ENCODE measurements at places on chromosomes 11 and 22.

DNA sequence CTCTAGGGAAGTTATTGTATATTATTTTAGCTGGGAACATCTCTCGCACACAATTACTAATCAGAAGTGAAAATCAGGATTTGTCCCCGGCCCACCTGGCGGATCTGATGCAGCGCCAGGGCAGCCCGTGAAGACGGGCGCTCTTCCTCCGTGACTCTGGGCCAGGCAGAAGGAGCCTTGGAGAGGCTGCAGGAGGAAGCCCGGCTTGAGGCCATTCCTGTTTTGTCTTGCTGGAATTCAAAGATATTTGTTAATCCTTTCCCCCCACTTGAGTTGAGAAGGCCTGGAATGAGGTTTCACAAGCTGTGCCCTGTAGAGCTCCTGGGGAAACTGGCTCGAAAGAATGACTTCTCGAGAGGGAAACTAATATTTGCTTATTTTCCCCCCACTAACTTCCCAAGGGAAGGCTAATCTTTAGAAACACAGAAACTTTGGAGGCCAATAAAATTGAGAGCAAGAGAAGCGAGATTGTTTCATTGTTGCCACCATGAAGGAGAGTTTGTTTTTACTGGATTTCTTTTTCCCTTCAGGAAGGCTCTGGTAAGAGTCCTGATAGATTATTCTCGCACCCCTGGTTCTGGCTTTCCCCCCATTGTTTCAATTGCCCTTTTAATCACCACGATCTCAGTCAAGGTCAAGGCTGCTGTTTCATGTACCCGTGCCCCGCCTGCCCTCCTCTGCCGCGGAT lies 92.8 kb upstream of the SEPTIN5 start:
- DNase-seq, result no peak
- H3K27me3 ChIP-seq, result no peaks in the 10 kb centered on the region
- H3K4me1 ChIP-seq, result no peaks in the 10 kb centered on the region
- H3K36me3 ChIP-seq, result no peaks in the 10 kb centered on the region
- H3K4me3 ChIP-seq, result no peak overlapping the region
- H3K27ac ChIP-seq, result no peak overlapping the region

GRCh38 chr22:43706571-43707328 lies 105.4 kb downstream of the EFCAB6 start:
- H3K4me1 ChIP-seq, result no peaks in the 10 kb centered on the region
- H3K27ac ChIP-seq, result no peak overlapping the region
- DNase-seq, result no peak
- H3K4me3 ChIP-seq, result no peak overlapping the region
- no peaks in the 10 kb centered on the region for H3K36me3 ChIP-seq

GRCh38 chr11:133829566-133829965 lies 15.7 kb downstream of the SPATA19 start:
- H3K27ac ChIP-seq, result no peak overlapping the region
- H3K36me3 ChIP-seq, result no peaks in the 10 kb centered on the region
- no peak for DNase-seq
- H3K4me1 ChIP-seq, result no peaks in the 10 kb centered on the region
- no peaks in the 10 kb centered on the region for H3K27me3 ChIP-seq

- no peak overlapping the region for H3K4me3 ChIP-seq
- H3K27ac ChIP-seq, result no peak overlapping the region
- H3K4me1 ChIP-seq, result no peaks in the 10 kb centered on the region
Measured at GRCh38 chr11:78654866-78655265, 80.2 kb upstream of the NARS2 start.

DNA sequence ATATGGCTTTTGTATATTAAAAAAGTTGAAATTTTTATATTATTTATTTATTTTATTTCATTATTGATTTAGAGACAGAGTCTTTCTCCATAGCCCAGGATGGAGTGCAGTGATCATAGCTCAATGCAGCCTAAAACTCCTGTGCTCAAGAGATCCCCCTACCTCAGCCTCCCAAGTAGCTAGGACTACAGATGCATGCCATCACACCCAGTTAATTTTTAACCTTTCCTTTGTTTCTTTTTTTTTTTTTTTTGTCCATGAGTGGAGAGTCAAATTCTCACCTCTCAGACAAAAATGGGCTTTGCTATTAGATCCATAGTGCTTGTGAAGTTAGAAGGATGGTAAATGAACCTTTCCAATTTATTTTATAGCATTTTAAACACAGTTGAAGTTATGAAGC lies 182.5 kb downstream of the SOX6 start:
- no peaks in the 10 kb centered on the region for H3K36me3 ChIP-seq
- no peak for DNase-seq
- no peaks in the 10 kb centered on the region for H3K27me3 ChIP-seq
- no peak overlapping the region for H3K4me3 ChIP-seq
- H3K4me1 ChIP-seq, result peaks cover 62% of the 10 kb centered on the region

- peaks cover 16% of the 10 kb centered on the region for H3K4me1 ChIP-seq
- DNase-seq, result no peak
- H3K27ac ChIP-seq, result peak overlapping the region; percentile 2
- H3K4me3 ChIP-seq, result no peak overlapping the region
Measured at GRCh38 chr11:28673691-28674432, 565.7 kb downstream of the METTL15 start.

DNA sequence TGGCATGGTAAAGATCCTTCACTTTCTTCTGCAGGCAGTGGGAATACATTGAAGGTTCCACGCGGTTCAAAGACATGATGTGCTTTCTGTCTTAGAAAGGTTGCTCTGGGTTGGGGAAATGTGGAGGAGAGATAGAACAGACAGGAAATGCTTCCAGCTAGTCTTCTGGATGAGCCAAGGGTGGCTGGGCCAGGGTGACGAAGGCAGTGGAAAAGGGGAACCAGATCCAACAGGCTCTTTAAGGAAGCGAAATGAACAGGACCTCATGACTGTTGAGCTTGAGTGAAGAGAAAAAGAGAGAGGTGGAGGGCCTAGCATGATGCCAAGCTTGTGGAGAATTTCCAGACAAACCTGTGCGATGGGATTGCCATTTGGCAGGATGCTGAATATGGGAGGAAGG lies 56.4 kb upstream of the LMO1 start:
- H3K4me3 ChIP-seq, result no peak overlapping the region
- H3K27ac ChIP-seq, result no peak overlapping the region
- no peaks in the 10 kb centered on the region for H3K36me3 ChIP-seq
- no peaks in the 10 kb centered on the region for H3K4me1 ChIP-seq

DNA sequence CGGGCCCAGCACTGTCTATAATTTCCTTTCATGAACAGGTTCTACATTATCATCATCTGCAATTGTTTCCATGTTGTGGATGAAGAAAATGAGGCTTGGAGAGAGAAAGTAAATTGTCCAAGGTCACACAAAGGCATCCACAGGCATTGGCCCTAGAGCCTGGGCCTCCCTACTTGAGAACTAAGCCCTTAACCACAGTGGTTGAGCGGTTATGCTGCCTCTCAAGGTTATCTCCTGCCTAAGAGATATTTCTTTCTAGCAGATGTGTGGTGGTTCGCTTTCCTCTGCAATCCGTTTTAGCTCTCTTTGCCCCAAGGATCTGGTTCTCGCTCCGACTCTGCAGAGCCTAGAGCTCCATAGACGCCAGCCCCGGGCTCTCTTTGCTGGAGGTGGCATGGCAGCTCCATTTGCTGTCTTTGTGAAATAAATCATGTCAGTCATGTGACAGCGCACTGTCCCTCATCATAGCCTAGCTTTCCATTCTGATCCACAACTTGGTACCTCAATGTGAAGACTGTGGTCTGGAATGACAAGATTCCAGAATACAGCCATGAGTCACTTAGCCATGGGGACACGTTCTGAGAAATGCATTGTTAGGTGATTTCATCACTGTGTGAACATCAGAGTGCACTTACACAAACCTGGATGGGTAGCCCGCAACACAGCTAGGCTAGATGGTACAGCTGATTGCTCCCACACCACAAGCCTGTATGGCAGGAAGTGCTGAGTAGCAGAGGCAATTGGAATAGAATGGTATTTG lies 27.2 kb downstream of the RPS6KA4 start:
- no peaks in the 10 kb centered on the region for H3K4me1 ChIP-seq
- no peak for DNase-seq
- no peak overlapping the region for H3K27ac ChIP-seq
- H3K27me3 ChIP-seq, result no peaks in the 10 kb centered on the region

DNA sequence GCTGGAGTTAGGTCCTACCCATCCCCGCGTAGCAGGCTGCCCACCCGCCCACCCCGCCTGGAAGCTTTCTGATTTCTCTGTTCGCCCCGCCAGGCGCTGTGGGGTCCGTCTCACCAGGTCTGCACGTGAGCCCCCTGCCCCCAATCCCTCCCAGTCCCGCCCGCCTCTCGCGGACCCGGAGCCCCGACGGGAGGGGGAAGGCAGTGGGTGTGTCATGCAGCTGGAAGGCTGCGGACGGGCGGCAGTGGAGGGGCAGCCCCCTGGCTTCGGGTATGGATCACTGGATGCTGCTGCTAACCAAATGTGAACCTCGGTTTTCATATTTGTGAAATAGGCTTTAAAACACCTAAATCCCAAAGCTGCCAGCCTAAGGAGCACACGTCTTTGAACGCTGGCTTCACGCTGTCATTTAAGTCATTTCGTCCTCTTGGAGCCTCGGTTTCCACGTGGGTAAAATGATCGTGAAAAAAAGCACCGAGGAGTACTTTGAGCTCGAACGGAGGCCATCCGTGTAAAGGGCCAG lies 568 bp upstream of the BIK start:
- peaks cover 11% of the 10 kb centered on the region for H3K4me1 ChIP-seq
- H3K36me3 ChIP-seq, result no peaks in the 10 kb centered on the region
- H3K27me3 ChIP-seq, result peaks cover 7% of the 10 kb centered on the region
- peak overlapping the region; percentile 57 for H3K4me3 ChIP-seq
- H3K27ac ChIP-seq, result no peak overlapping the region

GRCh38 chr11:57479911-57480310 lies 19.6 kb downstream of the RTN4RL2 start:
- peaks cover 23% of the 10 kb centered on the region for H3K4me1 ChIP-seq
- DNase-seq, result no peak
- H3K27me3 ChIP-seq, result peaks cover 4% of the 10 kb centered on the region
- no peak overlapping the region for H3K4me3 ChIP-seq

- no peak overlapping the region for H3K27ac ChIP-seq
- no peaks in the 10 kb centered on the region for H3K36me3 ChIP-seq
- no peak overlapping the region for H3K4me3 ChIP-seq
- no peaks in the 10 kb centered on the region for H3K4me1 ChIP-seq
- no peaks in the 10 kb centered on the region for H3K27me3 ChIP-seq
Measured at GRCh38 chr11:23497040-23497439, 636.8 kb upstream of the CCDC179 start.

DNA sequence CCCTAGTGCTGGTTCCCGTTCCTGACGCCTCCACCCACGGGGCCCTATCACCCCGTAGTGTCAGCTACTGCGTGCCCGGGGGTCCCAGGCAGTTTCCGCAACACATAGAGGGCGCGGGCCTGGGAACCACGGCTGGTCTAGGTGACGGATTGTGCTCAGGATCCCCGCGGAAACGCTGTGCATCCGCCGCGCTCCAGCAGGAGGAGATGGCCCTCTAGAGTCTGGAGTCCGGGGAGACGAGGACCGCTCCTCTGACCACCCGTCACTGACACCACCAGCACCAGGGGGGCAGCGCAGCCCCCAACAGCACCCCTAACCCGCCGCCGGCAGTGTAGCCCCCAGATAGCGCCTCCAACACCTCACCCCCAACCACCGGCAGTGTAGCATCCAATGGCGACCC lies 4.4 kb upstream of the RFPL3 start:
- H3K4me1 ChIP-seq, result no peaks in the 10 kb centered on the region
- no peak for DNase-seq
- no peaks in the 10 kb centered on the region for H3K27me3 ChIP-seq
- H3K27ac ChIP-seq, result no peak overlapping the region
- H3K4me3 ChIP-seq, result no peak overlapping the region
- no peaks in the 10 kb centered on the region for H3K36me3 ChIP-seq

DNA sequence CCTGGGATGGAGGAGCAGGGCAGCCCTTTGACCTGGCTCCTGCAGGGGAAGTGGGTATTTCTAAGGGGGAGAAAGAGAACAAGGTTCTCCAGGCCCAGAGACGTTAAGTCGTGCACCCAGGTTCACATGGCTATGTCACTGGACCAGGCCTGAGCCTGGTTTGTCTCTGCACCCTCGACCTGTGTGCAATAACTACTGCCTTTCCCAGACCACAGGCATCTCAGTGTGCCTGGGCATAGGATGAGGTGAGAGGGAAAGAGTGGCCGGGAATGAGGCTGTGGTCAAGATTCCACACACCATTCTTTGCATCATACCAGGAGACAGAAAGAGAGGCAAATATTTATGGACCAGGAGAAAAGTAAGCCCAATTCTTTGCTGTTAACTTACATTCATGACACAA lies 66.8 kb downstream of the PRR5L start:
- no peak overlapping the region for H3K27ac ChIP-seq
- no peaks in the 10 kb centered on the region for H3K36me3 ChIP-seq
- peaks cover 34% of the 10 kb centered on the region for H3K4me1 ChIP-seq
- H3K27me3 ChIP-seq, result no peaks in the 10 kb centered on the region

- H3K4me1 ChIP-seq, result peaks cover 10% of the 10 kb centered on the region
- no peak overlapping the region for H3K27ac ChIP-seq
- H3K27me3 ChIP-seq, result no peaks in the 10 kb centered on the region
Measured at GRCh38 chr11:16512899-16513241, 156.5 kb upstream of the SOX6 start.

DNA sequence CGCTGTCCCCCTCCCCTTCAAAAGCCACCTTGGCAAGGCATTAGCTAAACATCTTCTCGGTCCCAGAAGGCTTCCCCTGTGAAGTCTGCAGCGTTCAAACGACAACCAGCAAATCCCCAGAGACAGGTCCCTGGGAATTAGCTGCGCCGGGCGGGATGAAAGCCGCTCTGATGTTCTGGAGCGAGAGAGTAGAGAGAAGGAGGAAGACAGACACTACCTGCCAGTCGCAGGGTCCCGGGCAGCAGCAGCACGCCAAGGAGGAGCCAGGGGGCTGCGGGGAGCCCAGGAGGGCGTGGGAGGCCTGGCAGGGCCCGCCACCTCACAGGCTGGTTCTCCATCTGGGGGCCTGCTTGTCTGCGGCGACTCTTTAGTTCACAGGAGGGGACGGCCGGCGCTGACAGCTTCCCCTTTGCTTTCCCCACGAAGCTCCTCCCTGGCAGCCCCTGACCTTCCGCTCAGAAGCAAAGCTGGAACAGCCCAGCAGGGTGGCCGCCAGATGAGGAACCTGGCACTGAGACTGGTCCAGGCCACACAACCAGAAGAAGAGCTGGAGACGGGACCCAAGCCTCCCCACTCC lies at the start of gene NFAM1:
Gene NFAM1, minus strand, starts transcription at position 384 of the 577 bp plus-strand sequence. Its CDS starts 46 bp downstream, at position 338.
- peak; percentile 72 for DNase-seq
- no peaks in the 10 kb centered on the region for H3K27me3 ChIP-seq
- H3K4me3 ChIP-seq, result no peak within 1 kb of the TSS

DNA sequence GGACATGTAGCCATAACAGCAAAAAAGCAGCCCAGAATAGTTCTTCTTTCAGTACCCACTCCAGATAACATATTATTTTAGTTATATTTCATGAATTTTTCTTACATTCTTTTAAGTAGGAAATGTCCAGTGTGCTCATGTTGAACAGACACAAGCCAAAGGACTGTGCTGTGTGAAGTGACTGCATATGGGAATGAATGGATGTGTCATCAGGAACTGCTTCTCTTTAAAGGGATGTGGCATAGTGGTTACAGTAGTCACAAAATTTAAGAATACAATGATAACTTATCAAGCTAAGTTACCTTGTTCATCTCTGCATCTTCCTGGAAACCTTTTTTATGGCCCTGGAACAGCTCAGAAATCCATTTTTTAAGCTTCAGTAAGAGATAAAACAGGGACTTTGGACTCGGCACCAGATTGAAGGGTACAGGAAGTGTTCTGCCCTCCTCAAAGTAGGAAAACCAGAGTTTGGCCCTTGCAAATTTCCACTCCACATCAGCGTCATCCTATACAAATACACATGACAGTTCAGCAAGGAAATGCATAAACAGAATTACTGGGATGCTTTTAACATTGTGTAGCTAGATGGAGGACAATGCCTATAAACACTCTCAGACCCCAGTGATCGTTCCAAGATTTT lies 112.8 kb downstream of the TRPC6 start:
- no peak for DNase-seq
- H3K36me3 ChIP-seq, result no peaks in the 10 kb centered on the region
- no peak overlapping the region for H3K27ac ChIP-seq
- no peaks in the 10 kb centered on the region for H3K27me3 ChIP-seq
